Tibial nerve (tissue), 4 donors: ENCODE measurements at places on chromosomes 2 and 18. TPM values are rescaled to one million over a fixed set of nuclear protein-coding genes. Genes with fewer than 3 reads are reported as not detected.

DNA sequence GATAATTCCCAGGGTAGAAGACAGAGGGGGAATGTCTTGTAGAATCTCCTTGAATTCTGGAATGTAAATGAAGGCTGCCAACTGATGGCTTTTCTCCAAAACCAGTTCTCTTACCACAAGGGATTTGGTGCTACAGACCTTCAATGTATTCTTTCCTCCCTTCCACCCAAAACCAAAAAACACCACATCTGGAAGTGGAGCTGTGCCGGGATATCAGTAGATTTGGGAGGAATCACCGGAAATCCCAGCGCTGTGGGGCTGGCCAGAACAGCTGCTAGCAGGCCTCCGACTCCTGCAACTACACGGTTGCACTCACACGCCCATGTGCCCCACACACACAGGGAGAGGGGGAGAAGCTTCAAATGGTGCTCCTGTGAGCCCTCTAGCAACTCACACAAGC lies 45.7 kb downstream of the RPL31 start:
- DNase-seq: peak; percentile 18
- H3K27ac ChIP-seq: no peak overlapping the region
- H3K27me3 ChIP-seq: no peaks in the 10 kb centered on the region
- no peaks in the 10 kb centered on the region for H3K4me1 ChIP-seq
- H3K4me3 ChIP-seq: no peak overlapping the region
- H3K36me3 ChIP-seq: no peaks in the 10 kb centered on the region

DNA sequence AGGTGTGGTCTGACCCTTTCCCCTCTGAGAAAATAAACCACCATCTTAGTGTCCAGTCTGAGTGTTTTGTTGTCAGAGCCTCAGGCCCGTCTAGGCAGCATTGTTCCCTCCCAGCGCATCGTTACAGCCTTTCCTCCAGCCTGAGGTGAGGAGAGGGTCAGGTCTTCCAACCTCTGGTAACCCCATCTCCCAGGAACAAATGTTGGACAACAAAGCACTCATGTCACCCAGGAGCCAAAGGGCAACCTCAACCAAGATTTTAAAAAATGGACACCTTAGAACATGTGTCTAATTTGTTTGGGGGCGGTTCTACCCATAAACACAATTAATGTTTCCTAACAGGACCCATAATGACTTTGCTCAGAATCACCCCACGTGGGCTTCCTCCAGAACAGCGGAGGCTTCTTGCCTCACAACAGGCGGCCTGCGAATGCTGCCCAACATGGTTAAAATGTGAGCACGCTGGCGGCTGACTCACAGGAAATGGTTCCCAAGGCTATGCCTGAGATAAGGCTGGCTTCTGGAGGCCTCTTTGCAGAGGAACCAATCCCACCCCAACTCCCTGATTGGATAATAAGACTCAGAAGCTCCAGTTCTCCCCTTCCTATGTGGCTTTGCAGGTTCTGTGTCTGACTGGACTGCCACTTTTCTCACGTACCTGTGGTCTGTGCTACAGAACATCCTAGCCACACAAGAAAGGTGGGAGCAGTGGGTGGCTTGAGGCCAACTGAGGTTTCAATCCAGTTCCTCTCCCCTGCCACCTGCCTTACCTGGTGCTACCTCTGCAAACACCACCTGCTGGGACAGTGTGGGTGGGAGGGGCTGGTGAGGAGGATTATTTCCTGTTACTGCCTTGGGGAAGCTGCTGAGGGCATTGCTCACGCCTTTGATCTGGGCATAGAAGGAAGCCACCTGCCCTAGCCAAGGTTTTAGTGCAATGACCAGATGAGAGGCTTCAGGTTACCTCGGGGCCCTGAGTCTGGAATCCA lies 108.8 kb downstream of the B3GNT2 start:
- DNase-seq: no peak
- H3K36me3 ChIP-seq: no peaks in the 10 kb centered on the region
- H3K4me1 ChIP-seq: no peaks in the 10 kb centered on the region
- H3K4me3 ChIP-seq: no peak overlapping the region
- no peaks in the 10 kb centered on the region for H3K27me3 ChIP-seq
- no peak overlapping the region for H3K27ac ChIP-seq

PKDCC gene
- 199 TPM for total RNA-seq

DNA sequence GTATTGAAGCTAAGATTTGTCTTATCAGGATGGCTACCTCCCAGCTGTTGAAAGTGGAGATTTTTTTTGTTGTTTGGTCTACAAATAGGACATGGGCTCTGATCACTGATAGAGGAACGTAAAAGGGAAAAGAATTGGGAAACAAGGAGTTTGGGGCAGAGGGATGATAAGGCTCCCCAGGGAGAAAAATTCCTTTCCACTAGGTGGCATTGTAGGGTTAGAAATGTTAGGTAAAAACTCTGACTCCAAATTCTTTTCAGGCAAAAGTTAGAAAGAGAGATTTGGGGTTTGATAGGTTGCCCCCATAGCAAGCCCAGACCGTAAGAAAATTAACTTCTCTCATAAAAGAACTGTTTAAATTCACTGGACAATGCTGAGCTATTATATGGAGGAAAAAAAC lies 19.8 kb downstream of the CMPK2 start:
- H3K4me3 ChIP-seq: no peak overlapping the region
- H3K27me3 ChIP-seq: no peaks in the 10 kb centered on the region
- no peaks in the 10 kb centered on the region for H3K4me1 ChIP-seq
- no peak overlapping the region for H3K27ac ChIP-seq
- no peak for DNase-seq

TCF7L1 gene
- 5.9 TPM for total RNA-seq

GRCh38 chr2:148860037-148860436 lies 15.0 kb upstream of the KIF5C start:
- H3K4me1 ChIP-seq: no peaks in the 10 kb centered on the region
- no peak overlapping the region for H3K4me3 ChIP-seq
- DNase-seq: no peak

DNA sequence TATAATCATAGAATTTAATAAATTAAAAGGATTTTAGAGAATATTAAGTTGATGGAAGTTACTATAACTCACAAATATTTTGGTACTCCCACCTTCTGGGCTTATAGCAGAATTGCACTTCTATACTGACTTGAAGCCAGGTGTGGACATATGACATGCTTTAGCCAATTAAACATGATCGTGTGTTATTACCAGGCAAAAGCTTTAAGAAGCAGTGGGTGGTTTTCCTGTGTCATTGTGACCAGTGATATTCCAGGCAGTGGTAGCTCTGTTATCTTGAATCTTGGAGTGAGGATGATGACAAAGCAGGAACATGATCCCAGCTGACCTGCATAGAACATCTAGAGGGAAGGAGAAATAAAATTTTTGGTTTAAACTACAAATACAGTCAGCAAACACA lies 370.9 kb upstream of the ZEB2 start:
- no peaks in the 10 kb centered on the region for H3K27me3 ChIP-seq
- DNase-seq: no peak
- no peaks in the 10 kb centered on the region for H3K4me1 ChIP-seq
- no peak overlapping the region for H3K27ac ChIP-seq
- no peak overlapping the region for H3K4me3 ChIP-seq
- no peaks in the 10 kb centered on the region for H3K36me3 ChIP-seq
